ENCODE measurements at places on chromosomes 16 and 17.

DNA sequence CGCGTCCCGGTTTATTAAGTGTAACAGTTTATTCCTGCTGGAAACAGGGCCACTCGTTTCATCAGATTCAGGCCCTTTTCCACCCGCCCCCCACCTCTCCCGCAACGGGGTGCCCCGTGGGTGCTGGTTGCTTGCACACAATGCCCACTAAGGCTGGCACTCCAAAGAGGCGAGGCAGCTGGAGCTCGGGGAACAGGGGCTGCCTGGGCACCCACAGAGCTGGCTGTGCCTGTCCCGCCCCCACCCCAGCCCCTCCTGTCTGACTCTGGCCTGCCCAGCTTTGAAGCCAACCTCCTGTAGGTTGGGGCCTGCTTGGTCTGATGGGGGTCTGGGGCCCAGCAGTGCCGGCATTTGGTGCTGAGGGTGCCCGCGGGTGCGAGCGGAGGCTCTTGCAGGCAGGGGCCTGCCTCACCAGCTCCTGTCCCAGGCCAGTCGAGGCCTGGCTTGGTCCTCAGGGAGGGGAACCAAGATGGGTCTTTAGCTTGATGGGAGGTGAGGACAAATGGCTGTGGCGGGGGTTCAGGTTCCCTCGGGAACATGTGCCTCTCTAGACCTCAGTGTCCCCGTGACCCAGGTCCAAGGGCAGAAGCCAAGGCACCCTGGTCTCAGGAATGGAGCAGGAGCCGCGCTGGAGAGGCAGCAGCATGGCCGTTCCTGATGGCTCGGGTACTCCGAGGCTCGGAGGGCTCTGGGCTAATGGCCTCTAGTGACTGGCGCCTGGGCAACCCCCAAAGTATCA lies 20.1 kb downstream of the MYBBP1A start:
- DNase-seq = no peak

GRCh38 chr17:38421171-38421841 lies 7.0 kb upstream of the ARHGAP23 start:
- DNase-seq = no peak

DNA sequence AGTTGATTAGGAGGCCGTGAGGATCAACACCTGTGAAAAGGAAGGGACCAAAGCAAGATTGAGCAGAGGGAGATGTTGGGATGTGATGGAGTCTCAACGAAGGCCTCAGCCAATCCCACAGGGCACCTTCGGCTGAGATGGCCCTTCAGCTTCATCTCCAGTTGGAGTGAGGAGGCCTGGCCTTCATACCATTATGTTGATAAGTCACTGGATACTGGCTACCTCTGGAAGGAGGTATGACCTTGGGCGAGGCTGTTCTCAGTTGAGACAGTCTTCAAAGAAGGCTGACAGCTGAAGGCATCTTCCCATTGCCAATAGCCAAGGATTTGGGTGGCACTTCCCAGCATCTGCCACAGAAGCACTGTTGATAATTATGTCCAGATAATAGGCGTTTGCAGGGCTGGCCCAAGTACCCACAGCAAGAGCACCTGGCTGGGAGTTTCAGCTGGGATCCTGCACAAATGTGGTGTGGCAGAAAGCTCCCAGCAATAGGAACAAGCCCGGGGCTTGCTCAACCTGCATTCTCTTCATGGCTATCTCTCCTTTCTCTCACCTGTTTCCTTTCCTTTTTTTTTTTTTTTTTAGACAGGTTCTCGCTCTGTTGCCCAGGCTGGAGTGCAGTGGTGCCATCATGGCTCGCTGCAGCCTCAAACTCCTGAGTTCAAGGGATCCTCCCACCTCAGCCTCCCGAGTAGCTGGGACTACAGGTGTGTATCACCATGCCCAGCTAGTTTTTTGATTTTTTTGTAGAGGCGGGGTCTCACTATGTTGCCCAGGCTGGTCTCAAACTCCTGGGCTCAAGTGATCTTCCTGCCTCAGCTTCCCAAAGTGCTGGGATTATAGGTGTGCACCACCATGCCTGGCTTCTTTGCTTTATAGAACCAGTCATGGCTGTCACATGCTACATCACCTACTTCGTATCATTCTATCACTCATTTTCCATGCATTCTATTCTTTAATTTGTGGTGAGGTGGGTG lies 18.2 kb upstream of the MAP3K14 start:
- no peak for DNase-seq

DNA sequence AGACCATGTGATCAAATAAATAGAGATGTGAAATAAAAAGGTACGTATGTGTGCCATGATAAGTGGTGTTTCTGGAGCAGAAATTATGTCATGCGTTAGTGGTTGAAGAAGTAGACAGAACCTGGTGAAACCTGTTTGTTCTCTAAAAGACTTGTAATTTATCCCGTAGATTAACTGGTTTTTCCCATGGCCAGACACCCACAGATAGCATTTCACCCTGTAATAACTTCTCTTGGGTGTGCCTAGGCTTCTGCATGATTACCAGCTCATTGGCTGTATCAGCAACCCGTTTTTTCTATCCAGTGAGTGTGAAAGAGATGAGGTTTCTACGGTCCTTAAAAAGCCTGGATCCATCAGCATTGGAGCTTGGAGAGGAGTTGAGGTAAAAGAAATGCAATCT lies 471.3 kb downstream of the NPIPA7 start:
- no peak for DNase-seq

DNA sequence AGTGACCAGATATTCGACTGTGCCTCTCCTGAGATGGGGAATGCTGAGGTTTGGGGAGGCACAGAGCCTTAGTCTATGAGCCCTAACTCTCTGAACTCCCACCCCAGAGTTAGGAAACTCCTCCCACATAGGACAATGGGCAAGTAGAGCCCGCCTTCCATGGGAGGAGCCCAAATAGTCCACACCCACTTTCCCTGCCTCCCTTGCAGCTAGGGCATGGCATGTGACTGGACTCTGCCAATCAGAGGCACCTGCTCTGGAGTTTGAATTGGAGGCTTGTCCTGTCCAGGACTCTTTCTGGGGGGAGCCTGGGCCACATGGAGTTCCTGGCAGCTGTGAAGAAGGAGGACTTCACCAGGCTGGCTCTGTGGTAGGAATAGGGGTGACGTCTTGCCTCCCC lies 48.4 kb downstream of the SOCS1 start:
- no peak for DNase-seq

DNA sequence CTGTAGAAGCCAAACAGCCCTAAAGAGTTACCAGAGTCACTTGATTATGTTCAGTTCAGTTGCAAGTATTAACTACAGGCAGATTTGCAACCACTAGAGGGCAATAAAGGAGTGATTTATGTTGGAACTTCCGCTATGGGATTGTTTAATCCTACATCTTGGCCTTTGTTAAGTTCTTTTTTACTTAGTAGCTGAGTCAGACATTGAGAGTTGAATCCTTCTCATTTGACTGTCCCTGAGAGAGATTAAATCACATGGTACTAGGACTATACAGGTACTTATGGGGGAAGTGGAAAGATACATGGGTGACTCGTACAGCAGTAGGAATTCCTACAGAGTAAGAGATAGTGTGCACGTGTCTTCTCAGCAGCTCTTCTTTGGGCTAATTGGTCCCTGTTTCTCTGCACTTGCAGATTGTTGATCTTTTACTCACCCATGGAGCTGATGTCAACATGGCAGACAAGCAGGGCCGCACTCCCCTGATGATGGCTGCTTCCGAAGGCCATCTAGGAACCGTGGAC lies 40.3 kb downstream of the CYB561 start:
- DNase-seq = peak; percentile 39

DNA sequence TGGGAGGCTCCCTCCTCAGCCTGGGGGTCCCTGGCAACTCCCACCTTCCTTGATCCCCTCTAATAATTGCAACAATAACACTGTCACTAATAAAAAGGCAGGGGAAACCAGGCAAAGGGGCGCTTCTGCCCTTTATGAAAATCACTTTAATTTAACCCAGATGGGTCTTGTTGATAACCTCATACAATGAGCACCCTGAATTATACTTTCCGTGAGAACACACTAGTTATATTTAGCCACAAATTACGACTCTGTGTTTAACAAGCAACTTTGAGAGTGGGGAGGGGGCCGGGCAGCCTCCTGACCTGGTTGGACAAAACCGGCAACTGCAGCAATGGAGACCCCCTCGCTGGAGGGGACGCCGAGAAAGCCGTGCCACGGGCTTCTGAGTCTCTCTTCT lies 5.7 kb upstream of the BAHCC1 start:
- no peak for DNase-seq
